ENCODE measurements at places on chromosomes 3 and 15. TPM values are rescaled to one million over a fixed set of nuclear protein-coding genes. Genes with fewer than 3 reads are reported as not detected.

Gene C2CD4A
- not detected for total RNA-seq

Gene GP9
- not detected for total RNA-seq

- no peak overlapping the region for H3K4me3 ChIP-seq
- no peaks in the 10 kb centered on the region for H3K27me3 ChIP-seq
- no peaks in the 10 kb centered on the region for H3K36me3 ChIP-seq
- no peak overlapping the region for H3K27ac ChIP-seq
- H3K4me1 ChIP-seq = no peaks in the 10 kb centered on the region
Measured at GRCh38 chr3:124263168-124263567, 271.2 kb upstream of the ROPN1 start.

DNA sequence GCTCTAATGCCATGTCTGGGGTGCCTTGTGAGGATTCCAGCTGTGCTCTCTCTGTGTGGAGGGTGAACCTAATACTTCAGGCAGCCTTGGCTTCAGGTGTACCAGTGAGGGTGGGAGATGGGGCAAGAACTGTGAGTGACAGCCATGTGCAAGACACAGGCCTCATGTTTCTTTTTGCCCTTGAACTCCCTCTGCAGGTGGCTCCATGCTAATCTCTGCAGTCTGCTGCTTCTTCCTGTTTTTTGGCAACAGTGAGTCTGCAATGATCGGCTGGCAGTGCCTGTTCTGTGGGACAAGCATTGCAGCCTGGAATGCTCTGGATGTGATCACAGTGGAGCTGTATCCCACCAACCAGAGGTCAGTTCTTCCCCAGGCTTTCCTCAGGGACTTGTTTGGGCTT, 189.3 kb downstream of the SV2B start:
- no peaks in the 10 kb centered on the region for H3K36me3 ChIP-seq
- no peaks in the 10 kb centered on the region for H3K27me3 ChIP-seq
- H3K4me1 ChIP-seq = 0 out of 2 replicates have a peak, but pooled peaks cover 2% of the 10 kb centered on the region
- no peak for DNase-seq
- no peak overlapping the region for H3K4me3 ChIP-seq
- no peak overlapping the region for H3K27ac ChIP-seq

GRCh38 chr3:66386925-66387650, 113.7 kb downstream of the LRIG1 start:
- no peaks in the 10 kb centered on the region for H3K4me1 ChIP-seq
- peaks cover 63% of the 10 kb centered on the region for H3K36me3 ChIP-seq
- no peaks in the 10 kb centered on the region for H3K27me3 ChIP-seq

DNA sequence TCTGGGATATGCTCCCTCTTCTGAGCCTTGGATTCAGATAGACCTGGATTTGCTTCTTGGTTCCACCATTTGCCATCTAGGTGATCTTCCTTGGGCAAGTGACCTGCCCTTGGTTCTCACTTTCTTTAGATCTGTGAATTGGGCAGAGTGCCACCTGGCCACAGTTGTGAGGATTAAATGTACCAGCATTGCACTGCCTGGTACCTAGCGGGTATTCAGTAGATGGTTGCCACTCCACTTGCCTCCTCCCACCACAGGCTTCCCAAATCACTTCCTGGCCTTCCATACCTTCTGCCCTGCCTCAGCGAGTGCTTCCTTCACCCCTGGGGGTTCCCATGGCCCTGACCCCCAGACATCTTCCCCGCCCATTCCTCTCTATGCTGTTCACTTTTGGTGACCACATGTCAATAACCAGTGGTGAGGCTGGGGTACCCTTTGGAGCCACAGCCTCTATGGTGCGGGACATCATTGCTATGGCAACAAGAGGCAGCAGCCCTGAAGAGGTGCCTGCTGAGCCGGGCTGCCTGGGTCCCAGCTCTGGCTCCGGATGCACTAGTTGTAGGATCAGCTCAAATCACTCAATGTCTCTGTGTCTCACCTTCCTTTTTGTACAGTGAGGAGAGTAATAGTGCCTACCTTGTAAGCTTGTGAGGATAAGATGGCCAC, 40.5 kb downstream of the CMTM7 start:
- H3K36me3 ChIP-seq = no peaks in the 10 kb centered on the region
- H3K4me3 ChIP-seq = no peak overlapping the region
- H3K4me1 ChIP-seq = no peaks in the 10 kb centered on the region
- H3K27ac ChIP-seq = no peak overlapping the region
- no peak for DNase-seq

DNA sequence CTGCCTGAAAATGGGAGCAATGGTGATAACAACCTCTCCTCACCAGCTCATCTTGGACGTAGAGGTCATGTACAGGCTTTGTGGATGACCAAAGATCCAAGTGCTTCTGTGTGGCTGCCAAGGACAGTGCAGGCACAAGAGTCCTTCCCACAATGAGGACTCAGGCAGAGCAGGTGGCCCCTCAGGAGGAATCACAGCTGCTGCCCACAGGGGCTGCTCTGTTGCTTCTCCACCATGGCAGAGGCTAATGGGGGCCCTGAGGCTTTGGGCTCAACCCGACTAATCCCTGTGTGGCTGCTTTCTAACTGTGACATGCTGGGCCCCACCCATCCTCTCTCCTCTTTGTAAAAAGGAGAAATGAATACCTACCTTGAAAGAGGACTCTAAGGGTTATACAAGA, 58.1 kb upstream of the MRPS22 start:
- no peaks in the 10 kb centered on the region for H3K4me1 ChIP-seq
- no peaks in the 10 kb centered on the region for H3K27me3 ChIP-seq
- H3K36me3 ChIP-seq = no peaks in the 10 kb centered on the region
- DNase-seq = no peak
- H3K27ac ChIP-seq = no peak overlapping the region
- no peak overlapping the region for H3K4me3 ChIP-seq

Measured in H1 (cell line).